Common myeloid progenitor, CD34-positive (primary cell): ENCODE measurements at places on chromosomes 7 and 10.

DNA sequence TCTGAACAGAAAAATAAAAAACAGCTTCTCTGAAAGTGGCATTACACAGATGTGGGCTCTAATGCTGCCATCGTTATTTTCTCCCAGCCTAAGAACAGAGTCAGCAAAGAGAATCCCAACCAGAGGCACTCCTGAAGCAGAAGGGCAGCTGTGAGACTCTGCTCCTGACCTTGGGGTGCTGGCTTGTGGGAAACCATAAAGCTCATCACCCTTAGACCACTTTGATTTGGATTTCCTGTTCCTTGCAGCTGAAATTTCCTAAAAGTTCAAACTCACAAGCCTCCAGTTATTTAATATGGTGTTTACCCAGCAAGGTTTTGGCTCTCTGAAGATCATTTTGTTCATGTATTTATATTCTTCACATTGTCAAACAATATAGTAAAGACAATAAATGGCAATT is 814.8 kb downstream of the TNS3 start:
- DNase-seq, result no peak

DNA sequence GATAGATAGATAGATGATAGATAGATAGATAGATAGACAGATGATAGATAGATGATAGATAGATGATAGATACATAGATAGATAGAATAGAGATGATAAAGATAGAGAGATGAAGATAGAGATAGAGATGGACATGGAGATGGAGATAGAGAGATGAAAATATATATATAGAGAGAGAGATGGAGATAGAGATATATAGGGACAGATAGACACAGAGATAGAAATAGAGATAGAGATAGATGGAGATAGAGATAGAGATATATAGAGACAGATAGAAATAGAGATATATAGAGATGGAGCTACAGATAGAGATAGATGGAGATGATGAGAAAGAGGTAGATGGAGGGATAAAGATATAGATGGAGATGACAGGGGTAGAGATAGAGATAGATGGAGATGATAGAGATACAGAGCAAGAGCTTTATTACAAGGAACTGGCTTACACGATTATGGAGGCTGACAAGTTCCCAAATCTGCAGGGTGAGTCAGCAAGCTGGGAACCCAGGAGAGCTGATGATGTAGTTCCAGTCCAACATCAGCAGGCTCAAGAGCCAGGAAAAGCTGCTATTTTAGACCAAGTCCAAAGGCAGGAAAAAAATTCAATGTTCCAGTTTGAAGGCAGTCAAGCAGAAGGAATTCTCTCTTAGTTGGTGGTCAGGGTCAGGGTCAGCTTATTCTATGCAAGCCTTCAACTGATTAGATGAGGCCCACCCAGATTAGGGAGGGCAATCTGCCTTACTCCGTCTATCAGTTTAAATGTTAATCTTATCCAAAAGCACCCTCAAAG is 37.1 kb downstream of the CAV1 start:
- no peak for DNase-seq

GRCh38 chr7:155594961-155595366 is 48.6 kb upstream of the CNPY1 start:
- DNase-seq, result no peak

DNA sequence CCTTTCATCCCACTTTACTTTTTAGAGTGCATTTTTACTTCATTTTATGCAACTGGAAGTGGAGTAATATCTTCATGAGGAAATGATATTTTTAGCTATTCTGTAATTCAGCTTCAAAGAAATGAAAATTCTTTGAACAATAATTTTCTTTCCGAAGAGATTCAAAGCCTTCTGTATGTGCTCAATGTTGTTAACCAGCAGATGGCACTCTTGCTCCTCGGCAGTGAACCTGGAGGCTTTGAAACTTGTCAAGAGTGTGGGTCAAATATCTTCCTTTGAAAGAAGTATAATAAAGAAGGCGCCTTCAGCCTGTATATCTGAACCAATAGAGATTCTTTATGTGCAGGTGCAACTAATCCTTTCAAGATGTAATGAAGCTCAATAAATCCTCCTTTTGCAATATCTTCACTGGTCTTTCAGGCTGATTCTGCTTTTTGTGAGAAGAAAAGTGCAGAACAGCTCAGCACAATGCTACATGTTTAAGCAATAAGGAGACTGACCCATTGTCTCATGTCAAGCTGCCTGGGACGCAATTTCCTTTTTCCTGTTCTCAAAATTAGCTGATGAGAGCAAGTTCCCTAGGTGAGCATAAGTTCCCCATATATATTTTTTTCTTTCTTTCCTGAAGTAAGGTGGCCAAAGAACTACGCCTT is 258.4 kb downstream of the SEMA3A start:
- peak; percentile 81 for DNase-seq

GRCh38 chr10:109126016-109126415 is 797.3 kb downstream of the XPNPEP1 start:
- no peak for DNase-seq
